Skin of body (tissue), 3 donors: ENCODE measurements at places on chromosomes 3 and 15. TPM values are rescaled to one million over a fixed set of nuclear protein-coding genes. Genes with fewer than 3 reads are reported as not detected.

Gene RNU5B-1
- total RNA-seq, result under 0.01 TPM

Gene CPNE9
- 0.39 TPM for total RNA-seq

Gene GREM1
- total RNA-seq, result 3.6 TPM

Gene ADAMTS7
- 6.6 TPM for total RNA-seq

Gene ZNF774
- total RNA-seq, result 1.3 TPM

Gene CYP8B1
- not detected for total RNA-seq

Gene DLG1
- 119 TPM for total RNA-seq

Gene ZBBX
- not detected for total RNA-seq

Gene GABRB3
- 1.8 TPM for total RNA-seq

Gene OXSM
- 8.5 TPM for total RNA-seq

DNA sequence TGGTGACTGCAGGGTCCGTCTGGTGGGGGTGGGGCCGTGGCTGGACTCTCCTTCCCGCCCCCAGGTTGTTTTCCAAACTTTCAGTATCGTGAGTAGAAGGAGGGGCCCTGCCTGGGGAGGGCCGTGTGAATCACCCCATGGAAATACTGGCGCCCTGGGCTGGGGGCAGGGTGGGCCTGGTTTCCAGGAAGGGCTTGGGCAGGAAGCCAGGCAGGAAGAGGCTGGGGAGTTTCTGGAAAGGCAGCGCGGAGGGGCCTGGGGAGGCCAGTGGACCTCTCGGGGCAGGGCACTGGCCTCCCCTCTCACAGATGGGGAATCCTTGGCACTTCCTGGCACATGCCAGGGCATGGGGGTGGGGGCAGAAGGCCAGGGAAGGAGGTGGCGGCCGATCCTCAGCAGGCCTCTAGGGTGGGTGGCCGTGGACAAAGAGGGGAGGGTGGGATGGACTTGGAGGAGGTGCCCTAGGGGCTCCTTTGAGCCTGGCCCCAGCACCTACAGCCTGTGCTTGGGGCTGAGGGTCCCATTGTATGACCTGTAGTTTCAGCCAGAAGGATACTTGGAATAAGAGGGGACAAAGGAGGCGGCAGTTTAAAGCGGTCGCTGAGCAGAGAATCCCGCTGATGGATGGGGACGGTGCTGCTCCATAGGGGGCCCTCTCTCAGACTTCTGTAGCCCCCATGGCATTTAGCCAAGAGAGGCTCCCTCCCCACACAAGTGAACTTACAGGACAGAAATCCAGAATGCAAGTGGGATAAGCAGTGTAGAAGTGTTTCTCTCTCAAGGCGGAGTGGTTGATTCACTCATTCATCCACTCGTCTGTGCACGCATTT, 56.5 kb upstream of the GATA2 start:
- DNase-seq, result no peak

DNA sequence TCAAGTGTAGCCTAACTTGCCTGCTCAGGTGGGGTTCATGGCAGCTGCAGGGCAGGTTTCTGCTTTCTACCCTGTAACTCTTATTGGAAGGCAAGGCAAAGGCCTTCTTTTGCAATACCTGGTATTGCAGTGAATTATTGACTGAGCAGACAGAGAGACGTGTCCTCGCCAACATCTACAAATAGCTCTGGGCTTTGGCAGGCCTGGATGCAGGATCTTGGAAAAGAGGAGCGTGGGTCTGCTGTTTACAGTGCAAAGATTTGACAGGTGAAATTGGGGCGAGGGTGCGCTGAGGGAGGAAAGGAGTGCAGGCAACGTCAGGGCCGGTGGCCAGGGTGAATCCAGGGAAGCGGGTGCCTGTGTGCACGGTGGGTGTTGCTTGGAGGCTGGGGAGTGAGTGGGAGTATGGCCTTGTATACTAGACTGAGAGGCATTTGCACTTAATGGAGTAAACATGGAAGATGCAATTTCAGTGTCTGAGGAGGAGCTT, 44.5 kb downstream of the ST6GAL1 start:
- DNase-seq, result no peak

GRCh38 chr3:161630794-161631193, 134.2 kb downstream of the OTOL1 start:
- no peak for DNase-seq

DNA sequence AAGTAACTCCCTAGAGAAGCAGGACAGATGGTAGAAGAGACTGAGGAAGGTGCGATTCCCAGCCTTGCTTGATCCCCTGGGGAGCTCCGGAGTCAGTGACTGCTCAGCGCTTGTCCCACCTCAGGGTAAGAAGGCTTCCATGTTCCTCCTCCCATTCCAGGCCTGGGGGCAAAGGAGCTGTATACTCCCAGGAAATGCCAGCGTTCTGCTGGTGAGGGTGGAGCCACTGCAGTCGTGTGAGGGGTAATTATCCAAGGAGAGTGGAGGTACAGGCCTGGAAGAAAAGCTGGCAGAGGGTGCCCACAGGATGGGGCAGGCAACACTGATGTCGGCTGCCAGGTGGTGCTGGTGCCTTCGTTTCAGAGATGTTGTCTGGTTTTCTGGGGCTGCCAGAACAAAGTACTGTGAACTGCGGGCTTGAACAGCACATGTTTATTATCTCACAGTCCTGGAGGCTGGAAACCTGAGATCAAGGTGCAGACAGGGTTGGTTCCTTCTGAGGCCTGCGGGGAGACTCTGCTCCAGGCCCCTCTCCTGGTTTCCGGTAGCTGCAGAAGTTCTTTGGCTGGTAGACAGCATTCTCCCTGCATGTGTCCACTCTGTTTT, 12.1 kb upstream of the APBA2 start:
- no peak for DNase-seq

DNA sequence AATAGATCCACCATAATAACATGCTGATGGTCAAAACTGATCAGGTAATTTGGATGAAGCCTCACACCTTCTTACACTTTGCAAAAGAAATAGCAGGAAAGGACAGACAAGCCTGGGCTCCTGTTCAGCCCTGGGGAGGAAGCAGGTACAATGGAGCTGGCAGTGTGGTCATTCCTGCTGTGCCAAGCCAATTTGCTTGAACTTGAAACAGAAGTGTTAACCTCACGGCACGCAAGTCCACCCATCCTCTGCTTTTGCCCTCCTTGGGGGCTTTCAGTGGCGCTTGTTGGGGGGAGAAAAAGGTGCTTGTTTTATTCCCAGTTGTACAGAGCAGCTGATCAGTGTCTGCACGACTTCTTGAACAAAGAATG, 36.8 kb upstream of the RFTN1 start:
- no peak for DNase-seq

GRCh38 chr3:100110162-100110561, 4.1 kb downstream of the FILIP1L start:
- no peak for DNase-seq

GRCh38 chr3:194300382-194300758, 50.8 kb downstream of the CPN2 start:
- DNase-seq, result peak; percentile 67

- DNase-seq, result no peak
Observed at GRCh38 chr15:90684281-90684680, 32.9 kb upstream of the BLM start.

- no peak for DNase-seq
Observed at GRCh38 chr3:107077391-107077790, 299.8 kb upstream of the CCDC54 start.

DNA sequence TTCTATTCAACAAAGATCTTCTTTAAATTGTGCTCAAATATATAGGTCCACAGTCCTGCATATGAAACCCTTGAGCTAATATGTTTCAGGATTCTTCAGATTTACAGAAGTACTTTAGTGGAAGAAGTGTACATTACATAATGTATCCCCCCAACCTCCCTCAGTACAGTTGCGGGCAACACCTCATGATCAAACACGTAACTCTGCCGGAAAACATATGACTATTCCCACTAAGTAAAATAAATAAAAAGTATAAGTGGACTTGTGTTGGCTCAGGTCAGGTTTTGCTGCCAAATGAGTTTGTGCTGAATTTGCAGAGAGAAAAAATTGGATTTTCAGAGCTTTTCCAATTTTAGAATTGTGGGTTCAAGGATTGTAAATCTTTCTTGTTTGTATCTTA, 267.6 kb upstream of the MDFIC2 start:
- no peak for DNase-seq

GRCh38 chr3:4814305-4814903, 164.8 kb upstream of the BHLHE40 start:
- peak; percentile 12 for DNase-seq

DNA sequence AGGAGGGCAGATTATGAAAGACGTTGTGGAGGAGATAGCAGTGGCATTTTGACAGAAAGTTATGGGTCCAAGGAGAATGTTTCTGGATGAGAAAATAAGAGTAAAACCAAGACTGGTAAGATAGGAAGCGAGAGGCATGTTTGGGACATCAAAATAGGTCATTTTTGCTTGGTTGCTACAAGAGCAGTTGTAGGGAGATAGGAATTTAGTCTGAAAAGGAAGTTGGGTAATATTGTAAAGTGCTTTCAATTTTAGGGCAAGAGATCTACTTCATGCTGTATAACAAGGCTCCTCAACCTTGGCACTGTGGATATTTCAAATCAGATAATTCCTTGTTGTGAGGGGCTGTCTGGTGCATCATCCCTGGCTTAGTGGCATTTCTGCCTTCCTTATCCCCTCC, 118.0 kb upstream of the DPH6 start:
- DNase-seq, result no peak

- DNase-seq, result no peak
Observed at GRCh38 chr3:13072239-13072599, 1.0 kb downstream of the IQSEC1 start.

- no peak for DNase-seq
Observed at GRCh38 chr3:140717921-140718320, 40.1 kb downstream of the TRIM42 start.

DNA sequence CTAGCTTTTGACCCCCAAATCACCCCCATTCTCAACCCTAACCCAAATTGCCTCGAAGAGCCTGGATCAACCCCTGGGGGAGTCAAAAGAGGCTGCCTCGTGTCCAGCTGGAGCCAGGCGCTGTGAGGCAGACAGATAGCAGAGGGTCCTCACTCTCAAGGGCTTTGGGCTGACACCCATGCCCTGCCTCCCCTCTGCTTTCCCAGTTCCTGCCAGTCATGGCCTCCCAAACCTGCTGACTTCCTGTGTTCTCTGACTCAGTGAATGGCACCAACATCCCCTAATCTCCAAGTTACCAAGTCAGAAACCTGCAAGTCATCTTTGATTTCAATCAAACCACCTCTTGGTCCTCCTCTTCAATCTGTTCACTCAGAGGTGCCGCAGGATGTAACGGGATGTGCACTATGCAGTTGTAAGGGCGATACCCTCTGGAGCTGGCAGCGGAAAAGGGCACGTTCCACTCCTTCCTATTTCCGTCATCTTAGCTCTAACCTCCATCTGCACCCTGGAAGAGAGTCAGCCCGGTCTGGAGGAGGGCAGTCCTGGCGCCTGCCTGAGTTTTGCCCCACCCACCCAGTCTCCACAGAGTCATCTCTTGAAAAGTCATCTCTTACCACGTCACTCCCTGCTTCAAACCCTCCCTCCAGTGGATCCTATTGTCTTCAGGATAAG, 52.4 kb upstream of the FAM174B start:
- DNase-seq, result no peak

DNA sequence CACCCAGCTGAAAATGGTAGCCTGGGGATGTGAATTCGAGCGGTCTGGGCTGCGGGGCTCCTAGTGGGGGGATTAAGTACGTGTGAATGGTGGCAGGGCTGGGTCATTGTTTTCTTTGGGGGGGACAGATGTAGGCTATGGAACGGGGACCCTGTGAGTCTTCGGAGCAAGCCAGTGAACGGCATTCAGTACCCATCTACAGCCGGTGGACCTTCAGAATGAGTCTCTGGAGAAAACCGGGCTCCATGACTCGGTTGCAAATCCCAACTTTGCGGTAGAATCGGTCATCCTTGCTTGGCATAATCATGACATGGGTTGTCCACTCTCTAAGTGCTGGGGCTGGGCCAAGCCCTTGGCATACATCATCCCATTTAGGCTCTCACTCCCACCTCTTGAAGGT, 7.2 kb upstream of the EOMES start:
- DNase-seq, result no peak

DNA sequence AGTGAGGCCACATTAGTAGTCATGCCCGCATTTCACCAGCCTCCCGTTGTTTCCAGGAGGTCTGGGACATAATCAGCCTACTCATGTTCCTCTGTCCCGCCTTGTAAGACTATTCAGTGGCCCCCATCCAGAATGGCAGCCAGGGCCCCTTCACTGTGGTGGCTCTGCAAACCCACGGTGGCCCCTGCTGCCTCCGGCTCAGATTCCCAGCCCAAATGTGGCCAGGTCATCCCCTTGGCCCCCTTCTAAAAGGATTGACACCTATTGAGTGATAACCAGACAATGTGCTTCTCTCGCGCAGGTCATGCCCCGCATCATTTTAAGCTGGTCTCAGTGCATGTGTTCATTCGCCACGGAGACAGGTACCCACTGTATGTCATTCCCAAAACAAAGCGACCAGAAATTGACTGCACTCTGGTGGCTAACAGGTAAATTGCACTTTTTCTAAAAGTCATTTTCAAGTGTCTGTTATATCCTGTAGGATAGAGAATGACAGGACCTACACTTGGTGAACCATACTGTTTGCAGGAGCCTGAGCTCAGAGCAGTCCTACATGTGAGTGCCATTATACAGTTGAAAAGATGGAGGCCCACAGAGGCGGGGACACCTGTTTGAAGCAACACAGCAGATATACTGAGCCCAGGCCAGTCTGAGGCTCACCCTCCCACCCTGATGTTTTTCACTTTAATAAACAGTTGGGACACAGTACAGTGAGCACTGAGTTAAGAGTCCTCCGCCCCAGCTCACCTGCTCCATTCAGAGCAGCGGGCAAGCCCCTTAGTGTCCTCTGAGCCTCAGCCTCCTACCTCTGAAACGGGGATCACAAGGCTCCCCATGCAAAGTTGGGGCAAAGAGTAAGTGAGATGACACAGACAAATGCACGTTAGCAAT, 47.7 kb downstream of the PXYLP1 start:
- DNase-seq, result no peak
